ENCODE measurements at places on chromosomes 11 and 22. TPM values are rescaled to one million over a fixed set of nuclear protein-coding genes. Genes with fewer than 3 reads are reported as not detected.

- peak; percentile 70 for DNase-seq
Measured at GRCh38 chr22:24244144-24244787, 616 bp downstream of the GGT5 start.

GRCh38 chr11:18650859-18651557 is 16.9 kb upstream of the SPTY2D1 start:
- peak; percentile 83 for DNase-seq

DNA sequence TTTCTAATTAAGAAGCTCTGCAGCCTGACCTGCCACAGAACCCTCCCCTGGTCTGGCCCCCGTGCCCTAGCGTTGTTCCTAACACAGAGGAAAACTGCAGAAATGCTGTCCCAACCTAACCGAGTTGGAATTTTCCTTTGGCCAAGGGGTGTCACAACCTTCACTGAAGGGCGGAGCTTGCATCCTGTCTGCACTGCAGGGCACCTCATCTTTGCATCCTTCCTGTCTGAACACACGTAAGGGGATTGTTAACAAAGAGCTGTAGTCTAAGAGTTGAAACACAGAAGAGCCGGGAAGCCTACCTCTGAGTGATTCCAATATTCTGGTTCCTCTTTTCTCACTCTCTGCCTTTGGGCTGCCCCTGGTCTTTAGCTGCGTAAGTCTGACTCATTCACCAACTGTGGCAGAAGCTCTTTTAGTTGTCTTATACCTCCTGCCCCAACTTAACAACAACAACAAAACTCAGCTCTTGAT is 1.6 kb downstream of the DIXDC1 start:
- peak; percentile 37 for DNase-seq

DNA sequence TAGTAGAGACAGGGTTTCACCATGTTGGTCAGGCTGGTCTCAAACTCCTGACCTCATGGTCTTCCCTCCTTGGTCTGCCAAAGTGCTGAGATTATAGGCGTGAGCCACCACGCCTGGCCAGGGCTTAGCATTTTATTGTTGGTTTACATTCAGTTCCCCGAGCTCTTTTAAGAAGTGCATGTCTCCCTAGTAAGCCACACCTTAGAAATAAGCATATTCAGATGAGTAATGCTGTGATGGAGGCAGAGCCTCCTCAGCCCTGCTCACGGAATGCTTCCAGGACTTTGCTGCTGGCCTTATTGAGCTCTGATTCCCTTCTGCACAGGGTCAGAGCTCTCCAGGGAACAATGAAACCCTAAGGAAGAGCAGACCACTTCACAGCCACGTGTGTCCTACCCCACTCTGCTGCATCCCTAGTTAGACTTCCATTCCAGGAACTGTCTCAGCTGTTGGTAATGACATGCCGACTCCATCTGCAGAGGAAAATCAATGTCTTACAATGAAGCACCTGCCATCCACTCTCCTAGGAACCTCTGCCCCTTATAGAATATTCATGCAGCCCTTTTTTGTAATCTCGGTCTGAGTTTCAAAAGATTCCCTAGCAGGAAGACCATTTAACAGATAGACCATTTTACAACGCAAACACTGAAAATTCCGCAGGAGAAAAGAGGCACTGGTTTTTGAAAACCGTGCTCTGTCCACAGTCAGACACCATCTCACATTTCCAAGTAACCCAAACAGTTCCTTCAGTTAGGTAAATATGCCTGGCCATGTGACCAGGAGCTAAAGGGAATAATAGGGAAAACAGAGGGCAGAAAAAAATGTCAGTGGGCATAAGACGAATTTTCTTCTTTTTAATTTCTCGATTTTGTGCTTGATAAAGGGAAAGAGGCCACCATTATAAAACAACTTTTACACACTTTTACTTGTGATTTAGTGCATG is 1.7 kb upstream of the JAM3 start:
- no peak for DNase-seq

ADAMTS8 gene
- total RNA-seq = not detected

GRCh38 chr11:48001438-48002021 is 21.2 kb downstream of the PTPRJ start:
- DNase-seq = peak; percentile 81

BARX2 gene
- not detected for total RNA-seq

- DNase-seq = no peak
Measured at GRCh38 chr11:73553266-73553665, 44.6 kb downstream of the FAM168A start.

MS4A6A gene
- total RNA-seq = not detected

DNA sequence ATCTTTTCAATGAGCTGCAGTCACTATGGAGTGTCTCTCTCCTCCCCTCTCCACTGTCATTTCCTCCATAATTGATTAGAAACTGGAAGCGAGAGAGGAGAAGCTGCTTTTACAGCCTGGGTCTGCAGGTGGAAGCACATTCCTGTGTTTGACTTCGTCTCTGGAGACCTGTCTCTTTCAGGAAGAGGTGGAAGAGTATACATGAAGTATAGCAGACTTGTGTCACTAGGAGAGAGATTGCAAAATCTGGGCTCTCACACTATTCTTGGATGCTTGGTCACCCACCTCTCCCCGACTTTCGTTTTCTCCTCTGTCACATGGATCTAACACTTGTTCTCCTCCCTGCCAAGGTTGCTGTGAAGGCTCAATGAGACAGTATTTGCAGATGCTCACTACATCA is 323.3 kb downstream of the NTM start:
- DNase-seq = no peak

DNA sequence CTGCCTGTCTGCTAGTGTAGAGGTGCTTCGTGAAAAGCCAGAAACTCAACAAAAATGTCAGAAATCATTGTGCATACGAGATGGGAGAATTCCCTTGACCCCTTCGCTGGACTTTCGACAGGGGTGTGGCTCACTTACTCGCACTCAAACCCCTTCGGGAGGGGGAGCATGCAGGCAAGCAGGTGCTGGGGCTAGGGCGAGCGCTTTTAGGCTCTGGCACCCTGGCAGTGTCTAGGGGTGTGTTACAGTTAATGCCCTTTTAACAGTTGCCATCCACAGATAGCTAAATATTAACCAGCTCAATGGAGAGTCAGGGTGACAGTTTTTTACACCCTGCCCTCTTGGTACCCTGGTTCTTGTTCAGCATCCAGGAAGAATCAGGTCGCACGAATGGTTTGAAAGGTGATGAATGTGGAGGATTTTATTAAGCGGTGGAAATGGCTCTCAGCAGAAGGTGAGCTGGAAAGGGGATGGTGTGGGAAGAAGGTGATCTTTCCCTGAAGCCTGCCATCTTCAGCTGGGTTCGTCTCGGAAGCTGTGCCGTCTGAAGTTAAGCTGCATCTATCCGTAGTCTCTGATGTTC is 59.6 kb upstream of the SHANK2 start:
- DNase-seq = no peak

DNA sequence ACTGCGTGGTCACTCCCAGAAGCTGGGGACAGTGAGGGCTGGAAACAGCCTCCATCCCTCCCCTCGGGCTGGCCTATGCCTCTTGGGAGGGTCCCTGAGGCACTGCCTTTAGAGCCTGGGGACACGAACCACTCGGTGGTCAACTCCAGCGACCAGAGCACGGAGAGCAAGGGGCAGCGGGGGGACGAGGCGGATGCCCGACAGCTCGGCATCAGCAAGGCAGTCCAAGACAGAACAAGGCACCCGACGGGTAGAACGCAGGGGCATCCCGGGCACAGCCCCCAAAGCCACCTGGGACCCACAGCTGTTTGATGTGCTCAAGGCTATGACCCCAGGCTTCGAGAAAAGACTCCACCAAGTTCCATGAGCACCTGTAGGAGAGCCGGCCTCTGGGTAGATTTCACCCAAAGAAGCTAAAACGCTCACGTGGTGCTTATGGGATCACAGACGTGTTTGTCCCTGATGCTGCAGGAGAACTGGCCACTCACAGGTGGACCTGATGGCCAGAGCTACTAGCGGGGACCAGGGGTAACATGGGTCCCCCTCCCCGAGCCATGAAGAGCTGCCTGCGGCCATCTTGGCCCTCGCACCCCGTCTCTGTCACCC is 510 bp upstream of the LSP1 start:
- no peak for DNase-seq

KDM4F gene
- total RNA-seq = not detected

- no peak for DNase-seq
Measured at GRCh38 chr11:70637949-70638583, 239.7 kb downstream of the CTTN start.

- no peak for DNase-seq
Measured at GRCh38 chr11:11382858-11383532, 29.9 kb upstream of the CSNK2A3 start.

All from fibroblast of the aortic adventitia (primary cell).